Islet precursor cell (in vitro differentiated cells): ENCODE measurements at places on chromosomes 2 and 18.

- DNase-seq, result no peak
These were observed 38.3 kb upstream of the BMPR2 start for GRCh38 chr2:202337706-202338346.

GRCh38 chr18:69161383-69162028, 239.2 kb upstream of the DOK6 start:
- peak; percentile 63 for DNase-seq

DNA sequence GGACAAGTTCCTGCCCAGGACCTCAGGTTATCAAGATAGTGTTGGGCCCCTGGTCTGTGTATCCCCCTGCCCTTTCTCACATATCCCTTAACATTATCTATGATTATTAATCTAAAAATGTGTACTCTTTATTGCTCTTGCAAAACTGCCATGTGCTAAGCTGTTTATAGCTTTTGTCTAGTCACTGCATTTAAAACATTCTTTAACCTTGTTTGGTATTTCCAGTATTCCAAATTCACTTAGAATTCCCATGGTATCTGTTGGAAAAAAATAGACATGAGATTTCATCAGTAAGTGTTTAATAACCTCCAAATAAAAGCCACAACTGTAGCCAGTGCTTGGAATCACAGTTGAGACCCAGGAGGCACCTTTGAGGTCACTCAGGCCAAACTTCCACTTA, 16.2 kb upstream of the GLS start:
- DNase-seq, result no peak

- no peak for DNase-seq
These were observed 10.8 kb downstream of the DSG2 start for GRCh38 chr18:31508781-31509180.

GRCh38 chr2:136527560-136527959, 237.8 kb upstream of the THSD7B start:
- peak; percentile 68 for DNase-seq

DNA sequence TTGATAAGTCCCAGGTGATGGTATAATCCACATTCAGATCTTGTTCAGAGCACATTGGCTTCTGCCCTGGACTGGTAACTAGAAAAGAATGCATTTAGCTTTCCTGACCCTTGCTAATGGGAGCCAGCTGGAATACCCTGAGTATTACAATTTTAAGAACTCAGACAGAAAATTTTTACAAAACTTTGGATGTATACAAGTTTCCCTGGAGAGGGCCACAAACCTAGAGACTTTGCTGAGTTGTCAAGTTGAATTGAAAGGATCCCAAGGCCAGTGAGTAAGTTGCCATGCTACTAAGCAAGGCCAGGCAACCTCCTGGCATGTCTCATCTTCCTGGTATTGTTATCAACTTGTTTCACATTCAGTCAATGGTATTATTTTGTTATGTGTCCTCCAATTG, 20.0 kb upstream of the NABP1 start:
- DNase-seq, result no peak

GRCh38 chr2:28433935-28434599, 41.4 kb downstream of the FOSL2 start:
- no peak for DNase-seq

DNA sequence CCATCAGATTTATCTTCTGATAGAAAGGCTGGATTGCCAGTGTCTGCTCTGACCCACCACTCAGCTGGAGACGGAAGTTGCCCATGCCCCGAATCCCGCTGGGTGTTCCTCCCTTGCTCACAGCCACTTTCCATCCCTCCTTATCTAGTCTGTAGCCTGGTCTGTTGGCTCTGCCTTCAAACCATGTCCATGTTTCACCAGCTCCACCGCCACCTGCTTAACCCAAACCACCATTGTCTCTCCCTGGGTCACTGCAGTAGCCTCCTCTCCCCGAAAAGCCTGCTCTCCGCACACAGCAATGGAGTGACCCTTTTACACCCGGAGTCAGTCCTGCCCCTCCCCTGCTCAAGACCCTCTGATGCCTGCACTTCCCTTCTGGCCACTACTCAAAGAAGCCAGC, 60.4 kb downstream of the GLI2 start:
- no peak for DNase-seq

DNA sequence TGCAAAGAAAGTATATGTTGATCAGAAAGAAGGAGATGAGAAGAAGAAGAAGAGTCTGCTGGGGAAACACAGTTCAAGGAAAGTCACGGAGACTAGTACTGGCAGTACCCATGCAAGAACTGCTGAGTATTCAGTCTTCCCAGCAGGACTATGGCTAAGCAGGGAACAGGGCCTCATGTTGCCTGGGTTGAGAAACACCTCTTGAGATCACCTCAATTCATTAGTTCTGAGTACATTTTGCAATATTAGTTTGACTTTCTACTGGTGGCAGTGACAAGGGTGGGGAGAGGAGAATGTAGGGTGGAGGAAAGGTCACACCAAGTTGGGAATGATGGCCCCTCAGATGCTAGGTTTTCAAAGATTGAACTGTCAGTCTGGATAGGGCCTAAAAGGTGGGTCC, 50.5 kb downstream of the MRPL33 start:
- DNase-seq, result peak; percentile 37

- no peak for DNase-seq
These were observed 249.8 kb downstream of the NBAS start for GRCh38 chr2:15311201-15311907.

DNA sequence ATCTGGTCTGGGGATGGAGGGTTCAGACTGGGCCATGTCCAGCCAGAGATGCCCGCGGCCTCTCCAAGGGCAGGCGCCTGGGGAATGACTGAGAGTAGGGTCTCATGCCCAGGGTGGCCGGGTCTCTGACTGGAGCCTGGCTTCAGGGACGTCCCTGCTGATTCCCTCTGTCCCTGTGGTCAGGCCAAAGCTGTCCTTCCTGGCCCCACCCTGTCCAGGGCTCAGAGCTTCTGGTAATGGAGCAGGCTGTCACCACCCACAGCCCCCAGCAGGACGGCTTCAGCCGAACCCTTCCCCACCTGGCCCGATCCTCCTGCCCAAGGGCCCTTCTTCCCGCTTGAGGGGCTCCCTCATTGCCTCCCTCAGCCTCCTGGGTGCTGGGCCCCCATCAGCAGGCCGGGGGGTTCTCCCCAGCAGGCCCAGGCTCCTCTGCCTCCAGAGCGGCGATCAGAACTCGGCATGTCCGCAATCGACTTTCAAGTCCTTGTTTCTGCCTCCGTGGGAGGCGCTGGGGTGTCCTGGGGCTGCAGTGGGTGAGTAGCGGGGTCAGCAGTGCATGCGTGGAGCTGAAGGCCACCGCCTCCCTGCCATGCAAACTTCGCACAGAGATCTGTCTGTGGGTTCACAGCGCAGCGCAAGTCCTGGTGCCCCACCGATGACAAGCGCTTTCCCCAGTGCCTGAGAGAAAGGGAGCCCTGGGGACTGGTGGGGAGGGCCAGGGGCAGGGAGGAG, 18.3 kb downstream of the RAMP1 start:
- DNase-seq, result peak; percentile 40

- no peak for DNase-seq
These were observed 2.0 kb downstream of the STAT4 start for GRCh38 chr2:191148791-191149190.

DNA sequence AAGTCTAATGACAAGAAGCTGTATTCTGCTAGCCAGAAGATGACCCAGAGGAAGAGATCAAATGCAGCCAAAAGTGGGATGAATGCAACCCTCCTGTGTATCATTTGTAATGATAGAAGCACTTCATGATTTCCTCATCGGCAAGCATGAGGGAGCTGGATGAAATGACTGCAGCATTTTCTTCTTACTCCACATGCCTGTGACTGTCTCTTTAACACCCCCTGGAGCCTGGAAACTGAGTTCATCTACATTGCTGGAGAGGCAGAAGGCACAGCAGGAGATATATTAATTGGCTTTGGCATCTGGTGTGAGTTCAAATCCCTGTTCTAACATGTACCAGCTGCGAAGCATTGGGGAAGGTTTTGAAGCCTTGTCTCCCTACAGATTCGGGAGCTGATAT, 37.7 kb downstream of the ID2 start:
- no peak for DNase-seq

GRCh38 chr2:2562867-2563266, 231.8 kb upstream of the MYT1L start:
- DNase-seq, result peak; percentile 32

DNA sequence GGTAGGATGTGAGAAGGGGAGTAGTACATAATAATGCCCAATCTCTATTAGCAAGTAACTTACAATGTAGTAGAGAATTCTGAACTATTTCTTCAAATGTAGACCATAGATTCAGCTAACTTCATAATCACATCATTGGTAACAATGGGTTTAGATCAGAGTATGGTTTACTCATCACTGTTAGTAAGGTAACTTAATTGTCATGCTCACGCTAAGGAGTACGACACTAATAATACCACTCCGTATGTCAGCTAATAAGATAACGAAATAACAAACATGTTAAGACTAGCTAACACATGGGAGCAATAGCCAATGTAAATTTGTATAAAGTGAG, 56.4 kb upstream of the CCDC141 start:
- no peak for DNase-seq

GRCh38 chr2:69081757-69082156, 68.8 kb downstream of the ANTXR1 start:
- DNase-seq, result no peak

- DNase-seq, result no peak
These were observed 117.8 kb downstream of the DYM start for GRCh38 chr18:49342690-49343089.

DNA sequence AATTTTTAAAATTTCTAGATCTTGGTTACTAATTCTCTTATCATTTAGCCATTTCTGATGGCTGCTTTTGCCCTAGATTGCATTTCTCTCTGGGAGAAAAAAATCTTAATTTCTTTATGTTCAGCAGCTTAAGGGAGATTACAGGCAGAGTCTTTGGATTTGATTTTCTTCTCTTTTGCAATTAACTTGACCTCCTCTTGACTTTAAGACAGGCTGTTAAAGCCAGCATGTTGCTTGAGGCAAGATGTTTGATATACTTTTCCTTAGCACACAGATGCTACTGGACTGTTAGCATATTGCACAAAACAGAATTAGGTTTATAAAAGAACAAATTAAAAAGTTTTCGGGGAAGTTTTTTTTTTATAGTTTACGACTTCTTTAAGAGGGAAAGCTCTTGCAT, 50.0 kb downstream of the XRCC5 start:
- no peak for DNase-seq

GRCh38 chr18:79476031-79476917, 80.5 kb downstream of the NFATC1 start:
- DNase-seq, result no peak

DNA sequence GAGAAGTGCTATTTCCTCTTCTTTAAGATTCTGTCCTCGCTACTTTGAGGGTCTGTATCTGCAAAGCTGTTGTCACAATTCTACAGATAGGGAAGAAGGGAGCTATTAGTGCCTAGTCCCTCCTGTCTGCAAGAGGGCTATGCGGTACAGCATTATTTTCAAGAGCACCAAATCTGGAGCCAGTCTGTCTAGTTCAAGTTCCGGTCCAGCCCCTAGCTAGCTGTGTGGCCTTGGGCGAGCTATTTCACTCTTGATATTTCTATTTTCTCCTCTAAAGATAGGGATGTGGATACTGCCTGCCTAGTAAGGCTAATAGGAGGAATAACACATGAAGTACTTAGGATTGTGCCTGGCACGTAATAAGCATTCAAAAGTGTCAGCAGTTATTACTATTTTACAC, 272.4 kb downstream of the KCNE4 start:
- no peak for DNase-seq

DNA sequence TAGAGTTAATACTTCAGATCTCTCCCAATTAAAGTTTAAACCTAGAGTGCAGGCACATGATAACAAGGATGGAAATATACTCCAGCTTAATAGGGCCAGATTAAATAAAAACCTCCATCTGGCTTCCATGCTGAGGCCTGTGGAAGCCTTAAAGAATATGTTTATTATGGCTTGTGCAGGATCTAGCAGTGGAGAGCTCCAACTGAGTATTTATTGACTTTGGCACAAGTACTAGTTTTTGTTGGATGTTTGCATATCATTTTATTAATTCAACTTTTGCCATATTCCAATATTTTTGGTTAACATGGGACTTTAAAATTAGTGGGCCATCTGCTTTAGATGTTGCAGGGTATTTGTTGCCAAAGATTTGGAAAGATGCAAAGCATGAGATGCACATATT, 860.4 kb upstream of the SOX11 start:
- DNase-seq, result no peak

- DNase-seq, result no peak
These were observed 12.1 kb downstream of the CFLAR start for GRCh38 chr2:201128033-201128432.

DNA sequence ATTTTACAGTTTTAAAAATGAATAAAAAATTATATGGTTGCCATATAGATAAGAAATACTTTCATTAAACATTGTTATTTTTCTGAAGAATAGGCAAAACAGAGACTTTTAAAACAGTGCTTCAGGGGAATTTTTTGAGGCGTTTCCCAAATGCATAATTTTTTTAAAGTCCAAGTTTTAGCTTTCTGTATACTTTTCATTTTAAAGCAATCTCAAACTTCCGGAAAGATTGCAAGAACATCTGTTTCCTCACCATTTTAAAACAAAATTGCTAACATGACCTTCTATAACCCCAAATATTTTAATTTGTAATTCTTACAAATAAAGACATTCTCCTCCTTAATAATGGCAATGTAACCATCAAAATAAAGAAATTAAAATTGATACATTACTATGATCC, 15.1 kb upstream of the MBD2 start:
- DNase-seq, result no peak

- no peak for DNase-seq
These were observed 984.5 kb downstream of the TSN start for GRCh38 chr2:122739732-122740593.

DNA sequence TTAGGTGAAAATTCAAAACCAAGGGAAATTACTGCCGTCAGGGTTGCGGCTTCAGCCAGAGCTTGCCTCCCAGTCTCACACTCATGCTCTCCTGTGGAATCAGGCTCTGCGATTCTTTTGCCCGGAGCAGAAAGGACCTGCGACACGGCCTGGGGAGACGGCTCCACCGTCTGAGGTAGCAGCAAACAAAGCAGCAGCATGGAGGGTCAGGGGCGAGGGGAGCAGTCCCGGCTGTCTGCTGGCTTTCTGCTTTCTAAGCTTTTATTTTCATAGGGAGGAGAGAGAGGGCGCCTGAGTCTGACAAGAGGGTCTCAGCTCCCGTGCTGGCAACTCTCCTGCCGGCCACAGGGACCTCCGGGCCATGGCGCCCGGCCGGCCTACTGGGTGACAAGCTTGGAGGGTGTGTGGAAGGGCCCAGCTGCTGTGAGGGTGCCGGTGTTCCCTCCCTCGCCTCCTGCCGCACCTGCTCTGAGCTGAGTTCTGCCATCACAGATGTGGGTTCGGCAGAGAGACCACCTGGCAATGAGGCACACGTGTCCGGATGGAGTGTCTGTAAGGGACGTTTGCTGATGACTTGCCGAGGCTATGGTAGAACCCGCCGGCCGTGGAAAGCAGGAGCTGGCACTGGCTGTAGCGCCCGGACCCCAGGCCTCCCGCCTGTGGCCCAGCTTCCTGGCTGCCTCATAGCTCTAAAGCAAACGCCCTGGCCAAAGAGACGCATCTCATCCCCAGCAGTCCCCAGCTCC, 66.2 kb upstream of the CTDP1 start:
- peak; percentile 49 for DNase-seq

- peak; percentile 97 for DNase-seq
These were observed 70.1 kb upstream of the STPG4 start for GRCh38 chr2:47225061-47225783.

GRCh38 chr2:70984576-70985282, 6.3 kb downstream of the ANKRD53 start:
- peak; percentile 76 for DNase-seq
